ENCODE measurements at places on chromosomes 2 and 18.

GRCh38 chr2:146734042-146734820 lies 1110.6 kb upstream of the ACVR2A start:
- no peak for DNase-seq

DNA sequence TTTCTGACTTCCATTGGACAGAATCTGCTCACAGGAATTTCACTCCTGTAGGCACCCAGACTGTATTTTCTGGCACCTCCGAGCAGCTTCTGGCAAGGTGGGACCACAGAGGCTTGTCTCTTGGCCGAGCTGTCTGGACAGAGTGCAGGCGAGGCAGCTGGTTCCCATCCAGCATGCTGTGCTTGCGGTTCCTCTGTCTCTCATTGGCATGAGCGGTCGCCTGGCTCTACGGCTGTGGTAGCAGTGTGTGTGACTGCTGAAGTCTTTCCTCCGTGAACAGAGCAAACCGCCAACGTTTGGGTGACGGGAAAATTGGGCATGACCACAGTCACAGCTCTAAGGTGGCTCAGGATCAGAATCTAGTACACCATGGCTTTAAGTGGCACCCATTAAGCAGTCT lies 411.7 kb upstream of the NETO1 start:
- no peak for DNase-seq

DNA sequence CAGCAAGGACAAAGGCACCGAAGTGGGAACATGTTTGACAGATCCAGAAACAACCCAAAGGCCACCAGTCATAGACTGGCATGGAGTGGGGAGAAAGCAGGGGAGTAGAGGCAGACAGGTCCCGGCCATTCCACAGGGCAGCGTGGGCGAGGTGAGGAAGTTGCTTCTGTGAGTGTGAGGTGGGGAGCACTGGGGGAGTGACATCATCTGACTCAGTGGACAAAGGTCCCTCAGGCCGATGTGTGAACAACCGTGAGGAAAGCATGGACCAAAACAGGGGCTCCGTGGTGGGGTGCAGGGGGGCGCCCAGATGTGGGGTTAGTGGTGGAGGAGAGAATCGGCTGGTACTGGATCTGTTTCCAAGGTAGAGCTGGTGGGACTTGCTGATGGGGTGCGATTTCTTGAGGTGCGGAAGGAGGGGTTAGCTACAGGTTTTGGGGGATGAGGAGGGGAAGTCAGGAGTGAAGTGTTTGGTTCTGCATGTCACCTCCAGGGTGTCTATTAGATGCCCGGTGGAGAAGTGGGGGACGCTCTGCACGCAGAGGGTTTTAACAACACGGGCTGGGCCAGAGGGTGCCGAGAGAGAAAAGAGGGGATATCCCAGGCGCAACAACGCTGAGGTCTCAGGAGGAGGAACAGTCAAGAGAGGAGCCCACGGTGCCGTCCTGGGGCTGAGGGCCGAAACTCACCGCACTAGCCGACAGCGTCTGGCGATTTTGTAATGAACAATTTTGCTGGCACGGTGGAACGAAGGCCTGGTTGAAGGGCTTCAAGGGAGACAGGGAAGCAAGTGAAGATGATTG lies 2.5 kb upstream of the SFT2D3 start:
- DNase-seq, result no peak

DNA sequence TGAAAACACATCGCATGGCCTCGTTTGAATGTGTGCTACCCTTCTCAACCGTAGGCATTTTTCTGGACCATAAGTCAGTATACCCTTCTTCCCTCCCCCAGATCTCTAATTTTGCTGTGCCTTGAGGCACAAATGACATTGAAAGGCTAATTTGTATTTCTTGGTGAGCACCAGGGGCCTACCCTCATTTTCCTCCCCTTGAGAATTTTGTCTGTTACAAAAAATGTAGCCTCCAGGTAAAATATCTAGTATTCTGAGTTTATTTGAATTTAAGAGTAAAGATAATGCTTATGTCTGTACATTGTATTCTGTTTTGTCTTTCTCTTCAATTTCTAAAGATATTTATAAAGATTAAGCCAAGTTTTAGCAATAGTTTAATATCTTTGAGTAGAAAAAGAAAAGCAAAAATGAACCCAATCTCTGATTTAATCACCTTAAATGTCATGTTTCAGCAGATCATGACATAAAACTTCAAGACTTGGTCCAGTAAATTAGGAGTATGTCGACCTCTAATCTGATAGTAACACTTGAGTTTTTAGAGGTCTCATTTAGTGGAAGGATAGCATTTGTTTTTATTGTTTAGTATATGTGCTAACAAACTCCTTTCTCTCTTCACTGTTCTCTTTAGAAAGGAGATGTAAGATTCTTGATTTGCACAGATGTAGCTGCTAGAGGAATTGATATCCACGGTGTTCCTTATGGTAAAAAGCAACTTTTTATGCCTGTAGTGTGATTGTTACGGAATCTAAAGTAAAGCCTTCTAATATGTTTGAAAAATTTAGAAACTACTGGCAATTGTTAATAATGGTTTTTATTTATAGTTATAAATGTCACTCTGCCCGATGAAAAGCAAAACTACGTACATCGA lies 36.4 kb downstream of the DDX1 start:
- no peak for DNase-seq

DNA sequence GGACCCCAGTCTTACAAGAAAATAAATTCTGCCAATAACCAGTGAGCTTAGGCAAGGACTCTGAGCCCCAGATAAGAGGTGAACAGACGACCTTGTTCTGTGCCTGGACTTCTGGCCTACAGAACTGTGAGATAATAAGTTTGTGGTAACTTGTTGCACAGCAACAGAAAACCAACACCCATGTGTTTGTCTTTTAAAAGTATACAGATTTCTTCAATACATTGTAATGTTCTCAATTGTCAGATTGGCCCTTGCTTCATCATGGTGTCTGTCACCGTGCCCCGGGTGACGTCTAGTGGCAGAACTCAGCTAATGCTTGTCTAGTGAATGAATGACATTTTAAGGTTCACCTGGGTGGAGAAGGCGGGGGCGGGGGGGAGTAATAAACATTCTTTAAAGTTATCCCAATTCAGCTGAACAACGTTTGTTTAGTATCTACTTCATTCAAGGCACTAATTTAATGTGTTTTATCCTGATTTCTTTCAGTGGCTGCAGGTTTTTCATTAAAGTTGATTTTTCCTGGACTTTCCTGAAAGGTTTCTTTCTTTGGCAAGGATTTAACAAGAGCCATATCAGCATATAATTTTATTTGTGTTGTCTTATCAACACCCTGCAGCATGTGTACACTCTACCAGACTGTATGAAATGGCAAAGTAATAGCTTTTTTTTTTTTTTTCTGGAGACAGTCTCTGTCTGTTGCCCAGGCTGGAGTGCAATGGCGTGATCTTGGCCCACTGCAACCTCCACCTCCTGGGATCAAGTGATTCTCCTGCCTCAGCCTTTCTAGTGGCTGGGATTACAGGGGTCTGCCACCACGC lies 123.8 kb upstream of the DLX2 start:
- DNase-seq, result no peak

- DNase-seq, result no peak
Observed at GRCh38 chr18:38330573-38330972, 765.0 kb upstream of the CELF4 start.

- no peak for DNase-seq
Observed at GRCh38 chr2:119723186-119723585, 36.5 kb upstream of the PTPN4 start.

DNA sequence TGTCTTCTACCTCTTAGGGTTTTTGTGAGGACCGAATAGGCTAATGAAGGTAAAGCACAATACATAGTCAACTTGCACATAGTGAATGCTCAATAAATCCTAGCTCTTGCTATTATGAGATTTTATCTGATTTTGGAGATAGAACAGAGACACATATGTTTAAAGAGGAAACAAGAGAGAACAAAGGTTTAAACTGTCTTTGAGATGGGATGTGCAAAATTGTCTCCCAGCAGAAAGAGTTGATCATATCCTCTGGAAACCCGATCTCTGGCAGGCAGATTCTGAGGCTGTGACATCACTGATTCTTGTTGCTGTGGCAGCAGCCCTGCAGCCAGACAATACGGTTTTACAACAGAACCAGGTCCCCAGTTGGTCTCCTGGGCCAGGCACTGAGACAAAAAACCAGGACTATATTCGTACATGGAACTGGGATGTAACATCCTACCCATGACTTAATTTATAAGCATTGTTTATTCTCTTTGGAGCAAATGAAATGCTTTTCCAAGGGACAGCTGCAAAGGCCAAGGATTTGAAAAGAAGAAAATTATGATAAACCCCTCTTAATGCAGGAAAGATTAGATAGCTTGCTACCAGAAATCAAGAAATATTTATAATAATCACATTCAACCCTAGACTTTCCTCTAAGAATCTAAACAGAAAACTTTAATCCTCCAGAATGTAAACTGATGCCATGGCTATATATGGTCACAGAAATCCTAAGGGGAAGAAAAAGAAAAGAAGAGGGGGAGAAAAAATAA lies 80.2 kb downstream of the SLC8A1 start:
- peak; percentile 24 for DNase-seq

DNA sequence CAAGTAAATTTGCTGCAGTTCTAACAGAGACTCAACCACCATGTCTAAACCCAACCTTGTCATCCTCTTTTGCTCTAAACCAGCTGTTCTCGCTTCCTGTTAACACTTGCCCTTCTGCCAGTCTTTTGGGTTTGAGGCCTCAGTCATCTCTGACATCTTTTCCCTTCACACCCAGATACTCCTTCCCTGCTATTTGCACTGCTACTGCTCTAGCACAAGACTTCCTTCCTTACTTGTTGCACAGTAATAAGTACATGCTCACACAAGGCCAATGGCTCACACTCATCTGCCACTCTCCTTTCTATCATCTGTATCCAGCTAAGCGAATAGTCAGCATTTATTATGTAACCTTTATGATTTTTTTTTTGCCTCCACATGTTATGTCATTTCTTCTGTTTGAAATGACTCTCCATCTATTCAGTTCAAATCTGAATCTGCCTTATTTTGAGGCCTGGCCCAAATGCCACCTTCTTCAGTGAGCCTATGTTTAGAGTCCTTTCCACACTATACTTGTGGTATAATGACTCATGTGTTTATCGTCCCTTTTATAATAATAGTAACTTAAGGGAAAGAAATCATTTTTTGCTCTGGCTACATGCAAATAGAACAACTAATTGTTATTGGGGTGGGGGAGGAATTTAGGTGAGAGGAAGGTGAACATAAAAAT lies 22.5 kb upstream of the CDKL4 start:
- no peak for DNase-seq
